ENCODE measurements at places on chromosomes 1 and 21. TPM values are rescaled to one million over a fixed set of nuclear protein-coding genes. Genes with fewer than 3 reads are reported as not detected.

SYDE2 gene
- 94.7 TPM for total RNA-seq

GRCh38 chr1:171372418-171373084 lies 58.6 kb downstream of the FMO4 start:
- DNase-seq = no peak
- H3K27me3 ChIP-seq = no peaks in the 10 kb centered on the region
- no peak overlapping the region for H3K4me3 ChIP-seq
- H3K27ac ChIP-seq = no peak overlapping the region

PKP1 gene
- total RNA-seq = 0.83 TPM

LGR6 gene
- total RNA-seq = not detected

GRCh38 chr1:172342584-172343239 lies 77.8 kb upstream of the C1orf105 start:
- H3K4me3 ChIP-seq = no peak overlapping the region
- H3K36me3 ChIP-seq = no peaks in the 10 kb centered on the region
- peak overlapping the region; percentile 69 for H3K27ac ChIP-seq
- no peak for DNase-seq
- H3K27me3 ChIP-seq = no peaks in the 10 kb centered on the region

- no peak for DNase-seq
- no peaks in the 10 kb centered on the region for H3K27me3 ChIP-seq
- H3K4me3 ChIP-seq = no peak overlapping the region
- H3K27ac ChIP-seq = no peak overlapping the region
Observed at GRCh38 chr1:246108278-246108925, 398.7 kb downstream of the SMYD3 start.

GRCh38 chr1:179529482-179530195 lies 46.1 kb downstream of the NPHS2 start:
- DNase-seq = no peak
- no peaks in the 10 kb centered on the region for H3K36me3 ChIP-seq
- no peaks in the 10 kb centered on the region for H3K4me1 ChIP-seq
- H3K27ac ChIP-seq = no peak overlapping the region

AVPR1B gene
- not detected for total RNA-seq

RNU1-2 gene
- total RNA-seq = not detected

- no peaks in the 10 kb centered on the region for H3K36me3 ChIP-seq
- no peaks in the 10 kb centered on the region for H3K4me1 ChIP-seq
- DNase-seq = no peak
- H3K4me3 ChIP-seq = no peak overlapping the region
- H3K27ac ChIP-seq = no peak overlapping the region
Observed at GRCh38 chr1:247936415-247936814, 11.7 kb downstream of the OR2AJ1 start.

GRCh38 chr1:172326136-172326535 lies 94.3 kb upstream of the C1orf105 start:
- peaks cover 11% of the 10 kb centered on the region for H3K4me1 ChIP-seq
- H3K27ac ChIP-seq = no peak overlapping the region
- no peaks in the 10 kb centered on the region for H3K27me3 ChIP-seq
- no peaks in the 10 kb centered on the region for H3K36me3 ChIP-seq
- no peak for DNase-seq
- H3K4me3 ChIP-seq = no peak overlapping the region

SYCP1 gene
- not detected for total RNA-seq

GRCh38 chr21:42833859-42834725 lies 45.2 kb downstream of the WDR4 start:
- peak; percentile 82 for DNase-seq
- H3K27ac ChIP-seq = no peak overlapping the region
- H3K27me3 ChIP-seq = no peaks in the 10 kb centered on the region
- no peak overlapping the region for H3K4me3 ChIP-seq

S100PBP gene
- 14.9 TPM for total RNA-seq

GRCh38 chr1:46205791-46206190 lies 2.7 kb downstream of the LURAP1 start:
- peaks cover 43% of the 10 kb centered on the region for H3K4me1 ChIP-seq
- H3K36me3 ChIP-seq = peaks cover 5% of the 10 kb centered on the region
- H3K27me3 ChIP-seq = no peaks in the 10 kb centered on the region
- H3K27ac ChIP-seq = peak overlapping the region; percentile 25
- H3K4me3 ChIP-seq = no peak overlapping the region
- DNase-seq = no peak

DNA sequence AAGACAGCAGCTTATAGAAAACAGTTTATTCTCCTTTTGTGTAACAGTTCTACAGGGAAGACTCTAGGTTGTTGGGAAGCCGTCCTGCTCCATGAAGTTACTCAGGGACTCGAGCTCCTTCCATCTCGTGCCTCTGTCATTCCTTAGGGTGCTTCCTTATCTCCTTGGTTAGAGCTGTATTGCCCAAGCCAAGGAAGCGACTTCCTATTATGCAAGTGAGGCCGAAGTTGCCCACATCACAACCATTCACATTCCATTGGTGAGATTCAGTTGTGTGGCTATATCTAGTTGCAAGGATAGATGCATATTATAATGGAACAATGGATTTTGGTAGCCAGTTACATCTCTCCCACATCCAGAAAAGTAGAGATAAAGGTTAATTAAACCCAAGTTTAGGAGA lies 9.0 kb downstream of the GSTM5 start:
- no peak for DNase-seq
- peaks cover 8% of the 10 kb centered on the region for H3K4me1 ChIP-seq
- H3K4me3 ChIP-seq = no peak overlapping the region

DNA sequence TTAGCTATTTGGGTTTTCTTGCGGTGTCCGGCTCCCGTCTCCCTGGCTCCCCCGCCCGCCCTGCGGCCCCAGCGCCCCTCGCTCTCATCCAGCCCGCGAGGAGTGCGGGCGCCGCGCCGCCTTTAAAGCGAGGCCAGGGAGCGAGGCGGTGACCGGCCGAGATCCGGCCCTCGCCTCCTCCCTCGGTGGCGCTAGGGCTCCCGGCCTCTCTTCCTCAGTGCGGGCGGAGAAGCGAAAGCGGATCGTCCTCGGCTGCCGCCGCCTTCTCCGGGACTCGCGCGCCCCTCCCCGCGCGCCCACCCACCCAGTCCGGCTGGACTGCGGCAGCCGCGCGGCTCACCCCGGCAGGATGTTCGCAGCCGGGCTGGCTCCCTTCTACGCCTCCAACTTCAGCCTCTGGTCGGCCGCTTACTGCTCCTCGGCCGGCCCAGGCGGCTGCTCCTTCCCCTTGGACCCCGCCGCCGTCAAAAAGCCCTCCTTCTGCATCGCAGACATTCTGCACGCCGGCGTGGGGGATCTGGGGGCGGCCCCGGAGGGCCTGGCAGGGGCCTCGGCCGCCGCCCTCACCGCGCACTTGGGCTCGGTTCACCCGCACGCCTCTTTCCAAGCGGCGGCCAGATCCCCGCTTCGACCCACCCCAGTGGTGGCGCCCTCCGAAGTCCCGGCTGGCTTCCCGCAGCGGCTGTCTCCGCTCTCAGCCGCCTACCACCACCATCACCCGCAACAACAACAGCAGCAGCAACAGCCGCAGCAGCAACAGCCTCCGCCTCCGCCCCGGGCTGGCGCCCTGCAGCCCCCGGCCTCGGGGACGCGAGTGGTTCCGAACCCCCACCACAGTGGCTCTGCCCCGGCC lies 492 bp downstream of the HLX start:
- H3K27me3 ChIP-seq = no peaks in the 10 kb centered on the region
- H3K4me3 ChIP-seq = peak overlapping the region; percentile 99
- peaks cover 58% of the 10 kb centered on the region for H3K4me1 ChIP-seq

DNA sequence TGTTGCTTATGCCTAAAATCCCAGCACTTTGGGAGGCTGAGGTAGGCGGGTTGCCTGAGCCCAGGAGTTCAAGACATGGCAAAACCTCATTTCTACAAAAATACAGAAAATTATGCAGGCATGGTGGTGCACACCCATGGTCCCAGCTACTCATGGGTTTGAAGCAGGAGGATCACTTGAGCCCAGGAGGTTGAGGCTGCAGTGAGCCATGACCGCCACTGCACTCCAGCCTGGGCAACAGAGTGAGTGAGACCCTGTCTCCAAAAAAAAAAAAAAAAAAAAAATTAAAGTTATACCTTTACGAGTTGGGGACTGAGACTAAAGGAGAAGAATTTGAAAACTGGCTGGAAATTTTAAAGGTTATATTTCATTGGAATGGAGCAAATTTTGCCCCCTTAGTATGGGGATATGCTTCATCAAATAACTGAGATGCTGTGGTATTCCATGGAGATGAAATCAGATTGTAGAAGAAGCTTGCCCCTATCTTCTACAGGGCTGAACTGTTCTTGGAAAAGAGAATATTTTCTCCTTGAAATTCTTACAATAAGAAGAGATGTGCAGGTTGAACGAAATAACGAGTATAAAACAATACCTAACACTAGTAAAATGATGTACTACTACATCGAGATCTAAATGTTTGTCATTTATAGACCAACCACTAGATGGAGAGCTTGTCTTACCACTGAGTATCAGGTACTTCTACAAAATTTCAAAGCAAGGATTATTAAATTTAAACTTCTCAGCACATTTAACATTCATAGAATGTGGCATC lies 34.9 kb upstream of the SCYL3 start:
- peaks cover 13% of the 10 kb centered on the region for H3K4me1 ChIP-seq
- H3K4me3 ChIP-seq = no peak overlapping the region
- no peaks in the 10 kb centered on the region for H3K36me3 ChIP-seq

- H3K4me1 ChIP-seq = peaks cover 15% of the 10 kb centered on the region
- peak overlapping the region; percentile 58 for H3K27ac ChIP-seq
- H3K36me3 ChIP-seq = no peaks in the 10 kb centered on the region
- no peak overlapping the region for H3K4me3 ChIP-seq
- DNase-seq = no peak
- no peaks in the 10 kb centered on the region for H3K27me3 ChIP-seq
Observed at GRCh38 chr1:94327001-94327690, 89.8 kb upstream of the ARHGAP29 start.

TRABD2B gene
- total RNA-seq = 4.0 TPM

ASCL5 gene
- not detected for total RNA-seq

NUDT4B gene
- 153 TPM for total RNA-seq

OR10K2 gene
- total RNA-seq = not detected

GRCh38 chr21:20443558-20444155 lies 554.6 kb upstream of the NCAM2 start:
- DNase-seq = no peak
- no peak overlapping the region for H3K27ac ChIP-seq
- H3K4me3 ChIP-seq = no peak overlapping the region
- H3K27me3 ChIP-seq = no peaks in the 10 kb centered on the region
- no peaks in the 10 kb centered on the region for H3K36me3 ChIP-seq

FCRL5 gene
- total RNA-seq = not detected

- no peak overlapping the region for H3K27ac ChIP-seq
- no peaks in the 10 kb centered on the region for H3K27me3 ChIP-seq
- no peaks in the 10 kb centered on the region for H3K36me3 ChIP-seq
- H3K4me1 ChIP-seq = peaks cover 10% of the 10 kb centered on the region
- no peak overlapping the region for H3K4me3 ChIP-seq
Observed at GRCh38 chr1:223504741-223505140, 111.5 kb downstream of the CCDC185 start.

FABP3 gene
- total RNA-seq = 35.8 TPM

DNA sequence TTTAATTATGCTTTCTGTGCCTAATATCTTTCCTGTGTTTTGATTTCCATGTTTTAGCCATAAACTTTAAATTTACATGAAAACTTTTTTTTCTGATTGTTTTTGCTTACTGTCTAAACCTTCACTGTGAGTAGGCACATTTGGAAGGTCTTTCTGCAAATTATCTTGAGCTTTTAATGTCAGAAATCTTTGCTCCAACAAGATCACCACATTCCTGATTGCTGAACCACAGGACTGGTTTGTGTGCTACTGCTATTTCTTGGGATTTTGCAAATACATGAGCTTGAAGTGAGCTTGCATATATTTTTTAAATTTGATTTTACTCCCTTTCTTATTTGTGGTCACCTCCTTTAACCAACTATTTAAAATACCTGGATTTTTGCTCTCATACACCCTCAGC lies 61.3 kb downstream of the PTBP2 start:
- H3K27me3 ChIP-seq = no peaks in the 10 kb centered on the region
- peaks cover 20% of the 10 kb centered on the region for H3K36me3 ChIP-seq
- no peak overlapping the region for H3K27ac ChIP-seq
- no peak overlapping the region for H3K4me3 ChIP-seq
- H3K4me1 ChIP-seq = no peaks in the 10 kb centered on the region
- no peak for DNase-seq

DNA sequence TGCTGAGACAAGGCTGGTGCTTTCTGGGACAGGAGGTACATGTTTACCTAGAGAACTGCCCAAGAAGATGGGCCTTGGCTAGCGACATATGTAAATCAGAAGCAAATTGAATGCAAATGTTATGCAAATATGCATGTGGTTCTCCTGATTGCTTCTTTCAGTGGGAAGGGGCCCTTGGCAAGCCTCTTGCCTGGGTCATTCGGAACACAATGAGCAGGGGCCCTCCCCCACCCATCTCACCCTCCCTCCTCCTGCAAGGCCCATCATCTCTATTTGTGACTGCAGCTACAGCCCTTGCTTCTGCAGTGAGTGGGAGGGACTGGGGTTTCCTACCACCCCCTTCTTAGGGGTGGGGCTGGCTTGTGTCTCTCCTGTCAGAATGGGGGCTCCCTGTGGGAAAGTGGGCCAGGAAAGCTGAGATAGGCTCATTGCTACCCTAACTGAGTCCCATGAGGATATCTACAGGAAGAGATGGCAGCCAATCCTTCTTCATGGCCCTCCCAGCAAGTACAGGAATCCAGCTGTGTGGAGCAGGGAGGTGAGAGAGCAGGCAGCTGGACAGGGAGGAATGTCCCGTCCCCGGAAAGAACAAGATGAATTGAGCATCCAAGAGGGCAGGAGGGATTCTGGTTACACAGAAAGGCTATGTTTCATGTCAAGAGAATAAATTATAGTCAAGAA lies 31.0 kb downstream of the FOXD2 start:
- no peaks in the 10 kb centered on the region for H3K4me1 ChIP-seq
- no peak for DNase-seq
- H3K36me3 ChIP-seq = no peaks in the 10 kb centered on the region

- H3K4me1 ChIP-seq = no peaks in the 10 kb centered on the region
- no peak overlapping the region for H3K4me3 ChIP-seq
- H3K27me3 ChIP-seq = peaks cover 62% of the 10 kb centered on the region
- H3K27ac ChIP-seq = no peak overlapping the region
- no peaks in the 10 kb centered on the region for H3K36me3 ChIP-seq
Observed at GRCh38 chr1:29931477-29932175, 695.3 kb downstream of the PTPRU start.

All from esophagus muscularis mucosa (tissue), 4 donors.